HAP-1 (cell line): ENCODE measurements at places on chromosomes 12 and 14.

DNA sequence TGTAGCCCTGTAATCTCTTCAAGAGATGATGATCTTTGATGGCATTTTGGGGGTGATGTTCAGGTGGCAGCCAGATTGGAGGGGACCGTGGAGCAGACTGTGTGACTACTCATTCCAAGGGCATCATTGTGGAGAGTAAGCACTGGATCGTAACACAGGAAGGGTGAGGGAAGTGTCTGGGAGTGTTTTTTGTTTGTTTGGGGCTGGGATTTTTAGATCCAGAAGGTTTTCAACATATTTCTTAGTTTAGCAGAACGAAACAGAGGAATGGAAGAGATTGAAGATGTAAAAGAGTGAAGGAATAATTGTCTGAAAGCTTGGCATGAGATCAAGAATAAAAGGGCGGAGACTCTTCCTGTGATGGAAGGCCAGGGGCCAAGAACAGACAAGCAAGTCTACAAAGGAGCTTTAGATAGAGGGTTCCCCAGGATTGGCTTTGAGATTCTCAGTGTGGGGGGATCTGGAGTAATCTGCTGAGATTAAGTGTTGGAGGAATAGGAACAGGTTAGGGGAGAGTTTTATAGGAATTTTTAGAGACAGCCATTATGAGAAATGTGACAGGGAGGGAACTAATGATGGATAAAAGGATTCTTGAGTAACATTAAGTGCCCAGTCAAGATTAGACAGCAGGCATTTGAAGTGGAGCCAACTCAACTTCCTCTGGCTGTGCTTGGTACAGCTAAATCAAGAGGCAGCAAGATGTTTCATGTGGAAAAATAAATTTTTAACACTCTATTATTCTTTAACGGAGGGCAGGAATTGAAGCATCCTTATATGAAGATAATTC is 79.7 kb upstream of the REP15 start:
- no peak for DNase-seq

DNA sequence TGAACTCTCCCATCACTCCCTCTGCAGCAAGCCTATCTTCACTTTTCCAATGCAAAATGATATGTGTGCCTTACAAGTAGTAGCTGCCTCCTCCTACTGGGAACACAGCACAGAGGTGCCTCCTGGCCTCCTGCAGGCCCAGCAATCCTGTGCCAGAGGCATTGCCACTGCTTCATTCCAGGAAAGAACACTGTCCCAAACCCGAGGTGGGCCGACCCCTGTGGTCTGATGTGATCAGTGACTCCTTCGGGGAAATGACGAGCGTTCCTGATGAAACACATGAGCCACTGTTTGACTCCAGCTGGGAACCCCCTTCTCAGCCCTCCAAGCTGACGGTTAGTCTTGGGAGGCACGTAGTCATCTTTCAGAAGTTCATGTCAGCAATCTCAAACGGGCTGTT is 19.5 kb downstream of the PSMC1 start:
- DNase-seq, result no peak

DNA sequence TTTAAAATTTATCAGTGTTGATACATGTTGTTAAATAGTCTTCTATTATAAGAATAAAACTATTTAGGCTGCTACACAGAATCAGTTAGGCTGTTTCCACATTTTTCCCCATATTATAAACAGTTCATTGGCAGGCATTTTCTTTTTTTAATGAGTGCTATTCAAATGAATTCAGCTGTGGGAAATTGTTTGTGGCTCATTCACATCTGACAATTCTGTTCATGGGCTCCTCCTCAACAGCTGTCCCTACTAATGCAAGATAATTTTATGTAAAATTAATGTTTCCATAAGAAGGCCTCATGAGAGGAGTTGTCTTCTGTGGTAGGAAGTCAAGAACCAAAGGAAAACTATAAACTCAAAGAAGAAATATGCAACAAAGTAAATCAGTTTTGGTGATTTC is 218.0 kb downstream of the PPFIA2 start:
- no peak for DNase-seq

DNA sequence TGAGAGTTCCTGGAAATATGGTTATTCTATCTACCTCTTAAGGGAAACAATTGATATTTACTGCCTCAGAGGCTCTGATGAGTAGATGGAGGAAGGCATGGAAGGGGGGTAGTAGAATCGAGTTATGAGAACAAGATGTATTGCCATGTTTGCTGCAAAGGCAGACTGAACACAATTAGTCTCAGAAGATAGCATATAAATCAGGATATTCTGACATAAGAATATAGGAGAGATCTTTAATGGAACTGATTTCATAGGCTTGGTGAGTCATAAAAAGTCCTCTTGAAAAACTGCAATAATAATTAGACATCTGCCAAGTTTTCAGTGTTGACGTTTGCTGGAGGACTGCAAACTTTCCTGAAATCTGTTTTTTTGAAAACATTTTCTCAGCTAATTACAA is 636.1 kb downstream of the TMTC2 start:
- DNase-seq, result no peak

- DNase-seq, result peak; percentile 45
Observed at GRCh38 chr14:35883677-35884293, 57.6 kb downstream of the BRMS1L start.

DNA sequence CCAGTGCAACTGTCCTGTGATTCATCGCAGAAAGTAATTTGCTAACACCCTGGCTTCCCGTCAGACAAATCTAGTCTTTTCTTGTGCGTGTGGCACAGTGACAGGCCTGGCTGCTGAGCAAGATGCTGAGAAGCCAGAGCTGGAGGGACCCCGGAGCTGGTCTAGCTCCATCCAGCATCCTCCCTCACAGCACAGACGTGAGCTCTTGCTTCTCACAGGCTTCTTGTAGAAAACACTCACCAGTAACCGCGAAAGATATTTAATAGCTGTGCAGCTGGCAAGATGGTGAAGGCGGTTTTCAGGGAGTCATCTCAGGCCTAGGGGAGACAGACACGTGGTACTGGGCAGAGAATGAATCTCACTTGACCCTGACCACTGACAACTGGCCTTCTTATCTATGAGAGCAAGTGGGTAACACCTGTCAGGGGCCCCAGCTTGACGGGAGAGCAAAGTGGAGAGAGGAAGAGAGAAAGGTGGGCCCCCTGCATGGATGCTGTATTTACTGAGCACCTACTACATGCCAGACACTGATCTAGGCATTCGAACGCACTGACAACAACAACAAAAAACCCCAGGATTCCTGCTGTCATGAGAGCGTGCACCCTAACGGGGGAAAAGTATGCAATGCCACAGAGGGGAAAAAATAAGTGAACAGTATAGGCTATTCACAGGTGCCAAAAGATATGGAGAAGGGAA is 63.3 kb downstream of the CCDC88C start:
- DNase-seq, result no peak

DNA sequence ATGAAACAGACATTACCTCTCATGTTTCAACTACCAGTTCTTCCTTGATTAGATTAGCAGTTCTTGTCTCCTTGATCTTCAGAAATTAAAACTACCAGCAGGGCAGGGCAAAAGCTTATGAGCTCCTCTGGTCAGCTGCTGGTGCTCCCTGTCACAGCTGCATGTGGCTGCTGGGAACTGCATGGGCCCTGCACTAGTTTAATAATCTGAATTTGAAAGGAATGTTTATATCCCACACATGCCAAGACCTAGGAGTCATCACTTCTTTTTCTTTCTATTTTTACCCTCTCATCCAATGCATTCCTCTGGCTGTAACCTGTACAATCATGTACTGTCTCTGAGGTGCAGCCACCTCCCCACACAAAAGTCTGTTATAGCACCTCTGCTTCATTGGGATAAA is 73.9 kb downstream of the ARMH4 start:
- peak; percentile 16 for DNase-seq

DNA sequence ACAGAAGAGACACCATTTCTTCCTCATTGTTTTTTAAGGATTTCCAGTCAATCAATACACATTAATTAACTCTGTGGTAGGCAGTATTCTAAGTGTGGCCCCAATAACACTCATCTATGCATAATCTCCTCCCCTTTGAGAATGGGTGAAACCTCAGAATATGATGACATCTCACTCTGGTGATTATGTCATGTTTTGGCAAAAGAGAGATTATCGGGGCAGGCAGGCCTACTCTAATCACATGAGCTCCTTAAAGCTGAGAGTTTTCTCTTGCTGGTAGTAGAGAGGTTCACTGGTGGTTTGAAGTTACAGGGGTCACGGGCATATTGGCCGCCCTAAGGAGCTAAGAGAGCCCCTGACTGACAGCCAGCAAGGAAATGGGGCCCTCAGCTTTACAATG is 7.1 kb upstream of the LGMN start:
- no peak for DNase-seq

GRCh38 chr14:101132588-101132987 is 229.1 kb upstream of the RTL1 start:
- DNase-seq, result no peak

DNA sequence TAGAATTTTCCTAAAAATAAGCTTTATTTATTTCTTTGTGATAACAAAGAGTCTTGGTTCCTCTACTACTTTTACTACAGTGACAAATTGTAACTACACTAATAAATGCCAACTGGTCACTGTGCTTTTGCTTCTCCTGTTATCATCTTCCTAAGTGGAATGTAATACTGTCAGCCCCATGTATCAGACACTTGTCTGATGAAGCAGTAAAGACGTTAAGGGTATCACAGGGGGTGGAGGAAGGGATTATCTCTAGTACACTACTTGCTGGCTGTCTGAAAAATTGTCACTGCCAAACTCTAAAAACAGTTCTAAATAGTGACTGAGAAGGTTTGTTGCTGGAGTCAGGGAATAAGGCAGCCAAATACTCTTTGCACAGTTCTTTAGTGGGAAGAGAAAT is 11.3 kb downstream of the ASB8 start:
- no peak for DNase-seq

GRCh38 chr12:38782359-38782758 is 123.0 kb downstream of the CPNE8 start:
- DNase-seq, result no peak

DNA sequence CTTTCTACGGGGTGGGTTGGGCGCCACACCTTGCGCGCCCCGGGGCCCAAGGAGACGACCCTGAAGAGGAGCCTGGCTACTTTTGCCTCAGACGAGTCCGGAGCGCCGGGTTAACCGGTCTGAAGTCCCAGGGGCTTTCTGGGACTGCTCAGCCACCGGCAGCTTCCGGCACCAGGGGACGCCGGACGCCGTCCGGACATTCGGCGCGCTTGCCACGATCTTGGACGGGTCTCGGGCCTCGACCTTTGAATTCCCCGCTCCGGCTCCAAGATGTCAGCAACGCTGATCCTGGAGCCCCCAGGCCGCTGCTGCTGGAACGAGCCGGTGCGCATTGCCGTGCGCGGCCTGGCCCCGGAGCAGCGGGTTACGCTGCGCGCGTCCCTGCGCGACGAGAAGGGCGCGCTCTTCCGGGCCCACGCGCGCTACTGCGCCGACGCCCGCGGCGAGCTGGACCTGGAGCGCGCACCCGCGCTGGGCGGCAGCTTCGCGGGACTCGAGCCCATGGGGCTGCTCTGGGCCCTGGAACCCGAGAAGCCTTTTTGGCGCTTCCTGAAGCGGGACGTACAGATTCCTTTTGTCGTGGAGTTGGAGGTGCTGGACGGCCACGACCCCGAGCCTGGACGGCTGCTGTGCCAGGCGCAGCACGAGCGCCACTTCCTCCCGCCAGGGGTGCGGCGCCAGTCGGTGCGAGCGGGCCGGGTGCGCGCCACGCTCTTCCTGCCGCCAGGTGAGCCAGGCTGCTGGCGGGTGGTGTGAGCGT is at the start of gene ACOT4:
Gene ACOT4, plus strand, starts transcription at position 184 of the 760 bp plus-strand sequence. Its CDS starts 87 bp downstream, at position 271.
- no peak for DNase-seq

- DNase-seq, result no peak
Observed at GRCh38 chr14:32933629-32934072, 5.0 kb upstream of the NPAS3 start.

DNA sequence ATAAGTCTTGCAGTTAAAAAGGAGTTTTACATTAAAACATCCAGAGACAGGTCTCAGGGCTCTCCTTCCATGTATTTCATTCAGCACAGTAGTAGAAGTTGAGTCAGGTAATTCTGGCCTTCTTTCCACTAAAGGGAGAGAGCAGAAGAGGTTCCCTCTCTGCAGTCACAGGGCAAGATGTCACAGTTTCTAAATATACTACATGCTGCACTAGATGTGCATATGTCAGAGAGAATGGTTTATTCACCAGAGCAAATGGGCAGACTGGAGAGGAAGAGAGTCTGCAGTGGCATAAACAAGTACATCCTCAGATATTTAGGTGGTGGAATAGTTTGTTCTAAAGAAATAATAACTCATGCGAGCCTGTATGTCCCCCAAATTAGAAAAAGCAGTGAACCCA is 132.0 kb downstream of the KICS2 start:
- DNase-seq, result no peak

DNA sequence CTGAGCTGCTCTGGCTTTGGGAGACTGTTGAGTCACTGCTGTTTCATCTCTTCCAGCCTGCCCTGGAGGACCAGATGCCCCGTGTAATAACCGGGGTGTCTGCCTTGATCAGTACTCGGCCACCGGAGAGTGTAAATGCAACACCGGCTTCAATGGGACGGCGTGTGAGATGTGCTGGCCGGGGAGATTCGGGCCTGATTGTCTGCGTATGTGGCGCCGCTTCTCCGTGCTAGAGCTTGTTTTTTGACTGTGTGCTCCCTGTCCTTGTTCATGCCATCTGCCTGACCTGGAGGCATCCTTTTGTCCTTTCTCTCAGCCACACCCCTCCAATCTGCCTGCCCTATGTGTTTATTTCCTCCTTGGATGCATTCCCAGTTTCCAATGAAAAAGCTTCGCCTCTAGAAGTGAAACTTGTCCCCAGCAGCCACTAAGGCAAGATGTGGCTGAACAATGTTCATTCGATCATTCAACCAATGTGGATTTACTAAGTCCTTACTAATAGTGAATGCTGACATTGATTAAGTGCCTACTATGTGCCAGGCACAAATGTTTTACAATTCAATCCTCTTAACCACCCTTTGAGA is 98.6 kb downstream of the NT5DC3 start:
- DNase-seq, result no peak

DNA sequence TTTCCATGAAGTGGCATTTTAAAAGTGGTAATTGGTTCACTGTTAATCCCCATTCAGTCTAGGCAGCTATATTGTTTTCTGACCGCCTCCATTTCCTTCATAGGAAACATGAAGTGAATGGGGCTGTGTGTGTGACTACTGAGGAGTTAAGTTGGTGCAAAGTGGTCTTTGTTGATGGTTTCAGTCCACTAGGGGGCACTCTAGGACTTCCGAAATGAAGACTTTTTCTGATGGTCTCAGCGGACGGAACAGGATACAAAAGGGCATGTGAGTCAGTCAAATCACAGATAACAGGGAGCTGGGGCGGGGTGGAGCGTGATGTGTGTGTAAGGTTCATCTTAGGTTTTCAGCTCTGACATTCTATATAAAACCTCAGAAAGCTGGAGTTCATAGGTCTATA is 240.1 kb upstream of the OR4E1 start:
- DNase-seq, result peak; percentile 68

GRCh38 chr14:87386524-87386923 is 606.5 kb downstream of the GALC start:
- DNase-seq, result no peak
